SJCRH30 (cell line): ENCODE measurements at places on chromosomes 13 and 19. TPM values are rescaled to one million over a fixed set of nuclear protein-coding genes. Genes with fewer than 3 reads are reported as not detected.

CEACAM6 gene
- not detected in 2 replicates for total RNA-seq

DNA sequence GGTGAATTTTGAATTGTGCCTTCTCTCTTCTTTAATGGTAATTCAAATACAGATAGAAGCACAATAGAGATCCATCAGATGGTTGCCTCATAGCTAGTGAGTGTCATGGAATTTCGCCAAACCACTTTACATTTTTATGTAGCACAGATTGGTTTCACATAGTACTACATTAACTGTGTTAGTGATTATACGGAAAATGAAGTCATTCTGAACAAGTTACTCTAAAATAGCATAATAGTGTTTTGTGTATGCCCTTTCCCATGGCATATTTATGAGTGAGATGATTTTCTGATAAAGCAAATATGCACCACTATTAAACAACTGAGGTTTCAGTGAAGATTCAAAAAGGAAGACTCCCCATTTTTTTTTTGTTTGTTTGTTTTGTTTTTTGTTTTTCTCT, 1623.5 kb downstream of the PCDH9 start:
- H3K4me1 ChIP-seq, result no peaks in the 10 kb centered on the region
- H3K27me3 ChIP-seq, result no peaks in the 10 kb centered on the region
- H3K36me3 ChIP-seq, result no peaks in the 10 kb centered on the region
- H3K27ac ChIP-seq, result no peak overlapping the region
- no peak for DNase-seq

DNA sequence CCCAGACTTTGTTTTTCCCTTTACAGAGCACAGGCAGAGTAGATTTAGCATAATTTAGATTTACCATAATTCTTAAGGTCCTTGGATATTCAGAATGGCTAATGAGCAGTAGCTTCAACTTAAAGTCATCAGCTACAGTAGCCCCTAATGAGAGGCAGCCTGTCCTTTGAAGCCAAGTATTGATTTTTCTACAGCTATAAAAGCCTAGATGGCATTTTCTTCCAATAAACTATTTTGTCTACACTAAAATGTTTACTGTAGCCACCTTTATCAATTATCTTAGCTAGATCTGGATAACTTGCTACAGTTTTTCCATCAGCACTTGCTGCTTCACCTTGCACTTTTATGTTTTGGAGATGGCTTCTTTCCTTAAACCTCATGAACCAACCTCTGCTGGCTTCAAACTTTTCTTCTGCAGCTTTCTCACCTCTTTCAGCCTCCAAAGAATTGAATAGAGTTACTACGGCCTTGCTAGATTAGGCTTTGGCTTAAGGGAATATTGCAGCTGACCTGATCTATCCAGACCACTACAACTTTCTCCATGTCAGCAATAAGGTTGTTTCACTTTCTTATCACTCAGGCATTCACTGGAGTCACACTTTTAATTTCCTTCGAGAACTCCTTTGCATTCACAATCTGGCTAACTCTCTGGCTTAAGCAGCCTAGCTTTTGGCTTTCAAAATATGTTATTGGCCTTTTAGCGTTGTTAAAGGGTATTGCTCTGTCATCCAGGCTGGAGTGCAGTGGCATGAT, 26.6 kb downstream of the BRD4 start:
- no peak overlapping the region for H3K27ac ChIP-seq
- peaks cover 11% of the 10 kb centered on the region; the same call in 1 of the 2 replicates for H3K36me3 ChIP-seq
- peaks cover 8% of the 10 kb centered on the region for H3K4me1 ChIP-seq
- H3K4me3 ChIP-seq, result no peak overlapping the region
- H3K27me3 ChIP-seq, result no peaks in the 10 kb centered on the region
- no peak for DNase-seq

- no peak overlapping the region for H3K27ac ChIP-seq
- no peak for DNase-seq
- no peak overlapping the region for H3K4me3 ChIP-seq
- H3K36me3 ChIP-seq, result no peaks in the 10 kb centered on the region
These were observed 1002.4 kb upstream of the PCDH9 start for GRCh38 chr13:68232351-68233130.

DNA sequence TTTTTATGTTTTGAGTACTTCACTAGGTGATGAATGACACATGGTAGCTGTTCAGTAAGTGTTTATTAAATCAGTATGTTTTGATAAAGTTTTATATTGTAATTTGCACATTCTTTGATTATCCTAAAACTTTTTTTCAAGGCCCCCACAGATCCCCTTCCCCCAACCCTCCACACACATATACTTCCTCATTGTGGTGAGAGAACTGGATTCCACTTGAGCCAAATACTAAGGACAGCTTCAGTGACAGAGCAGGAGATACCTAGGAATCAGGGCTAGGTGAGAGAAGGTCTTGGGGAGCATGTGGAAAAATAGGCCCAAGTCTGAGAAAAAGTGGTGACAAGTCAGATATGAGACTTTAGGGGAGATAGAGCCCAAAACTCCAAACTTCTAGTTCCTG, 174.6 kb downstream of the TDRD3 start:
- no peak overlapping the region for H3K27ac ChIP-seq
- no peaks in the 10 kb centered on the region for H3K27me3 ChIP-seq
- H3K4me3 ChIP-seq, result no peak overlapping the region
- H3K4me1 ChIP-seq, result no peaks in the 10 kb centered on the region
- DNase-seq, result no peak

DNA sequence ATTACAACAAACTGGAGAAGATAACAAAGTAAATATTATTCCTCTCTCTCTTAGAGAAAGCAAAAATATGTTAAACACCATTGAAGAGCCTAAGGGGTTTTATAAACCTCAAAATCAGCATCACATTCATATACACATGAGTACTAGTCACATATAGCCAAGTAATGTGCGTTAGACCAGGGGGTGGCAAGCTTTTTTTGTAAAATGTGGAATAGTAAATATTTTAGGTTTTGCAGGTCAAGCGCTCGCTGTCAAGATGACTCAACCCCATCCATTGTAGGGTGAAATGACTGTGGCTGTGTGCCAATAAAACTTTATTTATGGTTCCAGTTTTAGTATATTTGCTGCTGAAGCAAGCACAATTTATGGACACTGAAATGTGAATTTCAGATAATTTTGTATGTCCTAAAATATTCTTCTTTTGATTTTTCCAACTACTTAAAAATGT, 21.7 kb downstream of the RFX2 start:
- DNase-seq, result no peak
- no peak overlapping the region for H3K27ac ChIP-seq

- H3K36me3 ChIP-seq, result peaks cover 21% of the 10 kb centered on the region
- H3K27ac ChIP-seq, result no peak overlapping the region
- H3K27me3 ChIP-seq, result no peaks in the 10 kb centered on the region
- no peak overlapping the region for H3K4me3 ChIP-seq
- no peaks in the 10 kb centered on the region for H3K4me1 ChIP-seq
- no peak for DNase-seq
These were observed 12.1 kb downstream of the PPP6R1 start for GRCh38 chr19:55246462-55247451.

DNA sequence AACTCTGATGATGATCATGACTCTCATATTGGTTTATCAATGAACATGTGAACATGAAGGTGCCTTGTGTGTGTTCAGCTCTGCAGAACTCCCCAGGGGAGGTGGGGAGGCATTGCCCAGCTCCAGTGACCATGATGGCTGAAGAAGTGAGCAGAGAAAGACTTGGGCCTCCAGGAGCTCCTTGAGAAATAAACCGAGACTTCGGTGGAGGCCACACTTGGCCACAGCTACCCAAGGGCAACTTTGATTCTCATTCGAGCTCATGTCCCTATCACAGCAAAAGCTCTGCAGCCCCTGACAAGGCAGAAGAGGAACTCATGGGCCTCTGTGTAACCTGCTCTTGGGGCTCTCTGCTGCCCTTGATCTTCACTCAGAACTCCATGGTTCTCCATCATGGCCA, 44.1 kb upstream of the ZNF536 start:
- H3K4me1 ChIP-seq, result no peaks in the 10 kb centered on the region
- no peaks in the 10 kb centered on the region for H3K36me3 ChIP-seq
- no peak overlapping the region for H3K4me3 ChIP-seq

DNA sequence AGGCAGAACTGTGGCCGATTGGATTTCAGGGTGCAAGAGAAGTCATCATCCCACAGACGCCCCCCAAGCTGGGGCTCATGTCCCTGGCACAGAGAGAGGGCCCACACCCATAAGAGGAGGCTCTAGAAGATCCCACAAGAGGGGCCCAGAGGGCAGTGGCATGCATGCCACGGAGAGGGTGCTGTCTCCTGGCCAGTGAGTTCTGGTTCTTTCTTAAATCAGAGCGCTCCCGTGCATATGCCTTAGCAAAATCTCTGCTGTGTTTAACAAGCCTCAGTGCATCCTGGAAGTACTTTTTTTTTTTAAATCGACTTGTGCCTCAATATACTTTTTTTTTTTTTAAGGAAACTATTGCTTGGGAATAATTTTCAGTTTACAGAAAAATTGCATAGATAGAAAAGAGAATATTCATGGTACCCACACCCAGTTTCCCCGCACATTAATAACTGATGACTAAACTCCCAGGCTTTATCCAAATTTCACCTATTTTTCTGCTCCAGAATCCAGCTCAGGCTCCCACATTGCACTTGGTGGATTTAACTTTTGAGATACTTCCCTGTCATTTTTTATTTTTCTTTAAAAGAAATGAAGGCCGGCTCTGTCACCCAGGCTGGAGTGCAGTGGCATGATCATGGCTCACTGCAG, 59.1 kb downstream of the PEX11G start:
- no peaks in the 10 kb centered on the region for H3K27me3 ChIP-seq
- no peaks in the 10 kb centered on the region for H3K4me1 ChIP-seq
- no peak for DNase-seq
- no peaks in the 10 kb centered on the region for H3K36me3 ChIP-seq

GRCh38 chr13:95239283-95239682, 62.0 kb downstream of the ABCC4 start:
- H3K4me3 ChIP-seq, result no peak overlapping the region
- H3K27me3 ChIP-seq, result no peaks in the 10 kb centered on the region
- no peaks in the 10 kb centered on the region for H3K36me3 ChIP-seq
- H3K27ac ChIP-seq, result no peak overlapping the region
- DNase-seq, result no peak
